SHP77 treated with DMSO at 0.1 percent for 48 hours (cell line): ENCODE measurements at places on chromosomes 5 and 9.

DNA sequence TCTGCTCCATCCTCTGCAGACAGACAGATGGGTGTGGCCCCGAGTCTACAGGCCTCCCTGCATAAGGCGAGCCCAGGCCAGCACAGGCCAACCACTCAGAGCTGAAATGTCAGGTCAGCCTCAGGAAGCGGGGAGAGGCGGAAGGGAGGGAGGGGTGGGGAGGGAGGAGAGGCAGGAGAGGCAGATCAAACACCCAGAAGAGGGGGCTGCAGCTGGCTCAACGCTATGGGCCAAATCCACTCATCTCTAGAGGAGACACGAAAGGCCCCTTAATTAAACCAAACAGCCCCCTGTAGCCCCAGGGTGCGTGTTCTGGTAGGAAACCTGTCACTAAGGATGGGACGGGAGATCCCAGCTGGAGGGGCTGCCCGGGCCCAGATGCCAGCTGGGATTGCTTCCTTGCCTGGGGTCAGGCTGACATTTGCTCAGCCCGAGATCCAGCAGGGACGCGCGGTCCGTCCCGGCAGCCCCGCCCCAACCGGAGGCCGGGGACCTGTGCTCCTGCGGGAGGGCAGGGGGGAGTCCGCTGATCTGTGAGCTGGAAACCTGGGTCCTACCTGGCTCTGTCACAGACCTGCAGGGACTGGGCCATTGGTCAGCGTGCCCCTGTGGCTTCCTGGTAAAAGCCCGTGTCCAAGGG is 97.2 kb upstream of the SARDH start:
- no peak for DNase-seq

DNA sequence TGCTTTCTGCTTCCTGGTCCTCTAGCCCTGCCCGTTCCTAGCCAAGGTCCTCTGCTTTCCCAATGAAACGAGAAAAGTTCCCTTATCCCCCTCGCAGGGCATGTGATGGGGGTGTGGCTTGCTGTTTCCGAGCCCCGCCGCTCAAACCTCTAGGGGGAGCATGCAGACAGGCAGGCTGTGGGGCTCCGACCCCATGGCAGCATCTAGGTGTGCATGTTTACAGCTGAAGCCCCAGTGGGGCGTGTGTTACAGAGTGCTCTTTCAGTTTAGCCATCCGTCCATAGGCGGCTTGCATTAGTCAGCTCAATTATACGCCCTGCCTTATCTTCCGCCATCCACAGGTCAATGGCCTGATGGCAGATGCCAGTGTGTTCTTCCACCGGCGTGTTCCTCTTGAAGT is 48.3 kb upstream of the SPATA31E1 start:
- DNase-seq = no peak

DNA sequence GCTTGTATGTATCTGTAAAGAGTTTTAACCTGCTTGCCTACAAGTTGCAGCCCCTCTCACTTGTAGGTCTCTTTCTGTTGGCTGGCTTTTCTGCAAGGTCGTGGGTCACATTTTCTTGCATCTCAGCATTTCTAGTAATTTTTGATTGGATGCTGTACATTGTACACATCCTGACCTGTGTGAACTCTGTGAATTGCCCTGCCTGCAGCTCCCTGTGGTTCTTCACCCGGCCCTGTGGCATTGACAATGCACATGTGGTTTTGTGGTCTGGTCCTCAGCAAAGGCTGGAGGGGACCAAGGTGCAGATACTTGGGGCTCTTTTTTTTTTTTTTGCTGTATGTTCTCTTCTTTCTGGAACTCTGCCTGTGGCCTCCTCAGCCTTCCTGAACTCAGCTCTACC is 53.6 kb downstream of the WNK2 start:
- DNase-seq = no peak

DNA sequence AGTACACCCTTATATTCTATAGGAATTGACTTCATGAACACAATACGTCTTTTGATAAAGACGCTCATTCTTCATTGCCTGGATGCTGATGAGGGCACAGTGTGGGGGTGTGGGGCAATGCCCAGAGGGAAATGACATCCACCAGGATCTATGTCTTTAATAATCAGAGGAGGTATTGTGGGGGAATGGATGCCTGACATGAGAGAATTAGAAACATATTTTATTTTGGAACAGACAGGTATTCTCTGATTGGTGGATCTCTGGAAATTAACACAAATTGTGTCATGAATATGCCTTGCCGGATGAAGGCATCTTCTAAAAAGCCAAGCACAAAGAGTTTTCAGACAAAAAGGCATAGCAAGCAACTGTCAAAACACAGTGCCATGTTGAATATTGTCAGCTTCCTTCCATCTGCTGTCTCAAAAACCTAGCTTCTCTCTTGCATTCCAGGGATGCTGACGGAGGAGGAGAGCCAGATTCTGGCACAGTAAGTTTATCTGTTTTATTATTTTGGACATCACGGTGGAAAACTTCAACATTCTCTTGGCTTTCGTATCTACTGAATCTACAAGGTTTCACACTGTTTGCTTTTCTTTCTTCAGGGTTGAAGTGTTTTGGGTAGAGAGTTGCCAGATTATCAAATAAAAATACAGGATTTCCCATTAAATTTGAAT is 3.9 kb upstream of the C5orf58 start:
- no peak for DNase-seq

DNA sequence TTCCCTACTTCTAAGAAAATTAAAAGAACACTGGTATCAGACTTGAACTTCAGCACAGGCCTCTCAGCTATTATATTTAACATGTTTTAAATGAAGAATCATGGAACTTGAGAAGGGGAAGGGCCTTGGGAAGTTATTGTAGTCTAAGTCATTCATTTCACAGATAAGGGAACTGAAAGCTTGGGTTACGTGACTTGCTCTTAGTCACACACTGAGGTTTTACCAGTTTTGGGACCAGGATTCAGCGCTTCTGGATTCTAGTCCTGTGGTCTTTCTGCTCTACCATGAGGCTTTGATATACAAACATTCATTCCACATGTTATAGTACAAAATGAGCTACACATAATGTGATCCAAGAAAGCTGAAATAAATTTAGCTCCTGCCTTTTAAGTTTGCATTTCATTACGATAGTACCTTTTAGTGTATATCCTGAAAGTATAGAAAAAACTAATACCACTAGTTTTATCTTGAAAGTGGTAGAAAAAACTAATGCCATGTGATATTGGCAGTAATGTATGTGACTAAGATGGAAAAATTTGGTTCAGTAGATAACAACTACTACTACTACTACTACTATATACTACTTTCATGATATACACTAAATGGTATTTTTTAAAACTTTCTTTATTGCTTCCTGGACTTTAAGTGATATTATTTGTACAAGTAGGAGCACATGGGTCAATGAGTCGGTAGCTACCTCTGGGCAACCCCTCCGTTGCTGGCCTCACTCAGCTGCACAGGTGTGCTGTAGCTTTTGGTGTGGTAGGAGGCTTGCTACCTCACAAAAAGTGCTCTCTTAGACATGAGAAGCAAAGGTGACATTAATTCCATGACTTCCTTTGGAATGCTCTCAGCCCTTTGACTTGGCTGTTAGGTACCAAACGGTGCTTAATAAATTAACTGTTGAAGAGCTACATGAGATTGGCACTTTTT is 40.7 kb downstream of the F2RL2 start:
- DNase-seq = no peak
